ENCODE measurements at places on chromosomes 2 and 18.

- no peak for DNase-seq
Observed at GRCh38 chr2:101533561-101534148, 58.7 kb upstream of the RFX8 start.

GRCh38 chr2:124874219-124874618 lies 849.1 kb downstream of the CNTNAP5 start:
- no peak for DNase-seq

GRCh38 chr2:235936493-235936892 lies 231.7 kb downstream of the GBX2 start:
- DNase-seq: no peak

DNA sequence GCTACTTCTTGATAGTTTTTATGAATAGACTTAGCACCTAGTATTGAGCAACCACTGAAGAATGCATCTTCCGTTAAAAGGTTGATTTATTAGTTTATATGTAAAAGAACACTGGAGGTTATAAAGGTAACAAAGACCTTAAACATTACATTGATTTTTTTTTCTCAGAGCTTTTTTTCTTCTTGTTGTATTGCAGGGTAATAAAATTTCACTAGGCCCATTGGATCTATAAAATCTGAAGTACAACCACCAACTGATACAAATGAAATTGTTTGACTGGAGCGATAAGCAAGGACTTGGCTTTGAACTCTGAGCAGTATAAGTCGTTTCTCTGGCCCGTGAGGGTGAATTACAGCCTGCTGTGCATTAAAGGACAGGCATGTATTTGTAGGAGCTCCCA lies 344.0 kb downstream of the LRRTM1 start:
- no peak for DNase-seq

DNA sequence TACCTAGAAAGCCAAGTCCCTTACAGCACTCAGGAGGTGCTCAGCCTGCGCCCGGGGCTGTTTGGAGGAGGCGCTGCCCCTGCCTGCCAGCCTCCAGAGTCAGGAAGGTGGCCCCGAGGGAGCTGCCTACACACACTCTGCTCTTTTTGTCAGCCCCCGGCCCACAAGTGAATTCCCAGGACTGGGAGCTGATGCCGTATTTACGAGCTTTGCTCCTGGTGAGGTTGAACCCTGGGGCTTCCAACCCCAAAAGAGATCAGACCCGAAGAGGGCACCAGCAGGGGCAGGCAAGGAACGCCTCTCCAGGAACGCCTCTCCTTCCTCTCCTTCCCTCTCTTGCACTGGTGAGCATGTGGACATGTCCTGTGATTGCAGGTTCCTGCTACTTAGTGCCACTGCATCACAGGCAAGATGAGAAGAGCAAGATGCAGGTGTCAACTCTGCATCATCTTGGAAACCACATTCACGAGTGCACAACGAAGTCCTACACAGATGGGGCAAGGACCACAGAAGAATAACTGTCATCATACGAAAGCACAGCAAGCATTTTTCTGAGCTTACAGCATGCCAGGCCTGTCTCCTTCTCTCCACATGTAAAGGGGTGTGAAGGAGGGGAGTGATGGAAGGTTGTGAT lies 126.7 kb downstream of the NDUFA10 start:
- DNase-seq: no peak

DNA sequence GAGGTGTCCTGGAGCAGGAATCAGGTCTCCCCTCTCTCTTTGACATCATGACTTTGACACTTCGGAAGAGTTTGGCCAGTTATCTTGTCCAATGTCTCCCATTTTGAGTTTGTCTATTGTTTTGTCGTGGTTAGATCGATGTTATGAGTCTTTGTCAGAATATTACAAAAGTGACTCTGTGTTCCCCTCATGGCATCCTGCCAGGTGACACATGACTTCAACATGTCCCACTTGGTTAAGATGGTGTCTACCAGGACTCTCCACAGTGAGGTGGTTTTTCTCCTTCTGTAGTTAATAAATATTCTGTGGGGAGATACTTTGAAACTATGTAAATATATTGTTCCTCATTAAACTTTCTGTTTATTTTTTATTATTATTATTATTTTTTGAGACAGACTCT lies 76.6 kb upstream of the BZW1 start:
- DNase-seq: no peak

GRCh38 chr2:193796847-193797246 lies 1602.1 kb upstream of the TMEFF2 start:
- no peak for DNase-seq

- DNase-seq: no peak
Observed at GRCh38 chr2:111227716-111228141, 107.0 kb downstream of the BCL2L11 start.

DNA sequence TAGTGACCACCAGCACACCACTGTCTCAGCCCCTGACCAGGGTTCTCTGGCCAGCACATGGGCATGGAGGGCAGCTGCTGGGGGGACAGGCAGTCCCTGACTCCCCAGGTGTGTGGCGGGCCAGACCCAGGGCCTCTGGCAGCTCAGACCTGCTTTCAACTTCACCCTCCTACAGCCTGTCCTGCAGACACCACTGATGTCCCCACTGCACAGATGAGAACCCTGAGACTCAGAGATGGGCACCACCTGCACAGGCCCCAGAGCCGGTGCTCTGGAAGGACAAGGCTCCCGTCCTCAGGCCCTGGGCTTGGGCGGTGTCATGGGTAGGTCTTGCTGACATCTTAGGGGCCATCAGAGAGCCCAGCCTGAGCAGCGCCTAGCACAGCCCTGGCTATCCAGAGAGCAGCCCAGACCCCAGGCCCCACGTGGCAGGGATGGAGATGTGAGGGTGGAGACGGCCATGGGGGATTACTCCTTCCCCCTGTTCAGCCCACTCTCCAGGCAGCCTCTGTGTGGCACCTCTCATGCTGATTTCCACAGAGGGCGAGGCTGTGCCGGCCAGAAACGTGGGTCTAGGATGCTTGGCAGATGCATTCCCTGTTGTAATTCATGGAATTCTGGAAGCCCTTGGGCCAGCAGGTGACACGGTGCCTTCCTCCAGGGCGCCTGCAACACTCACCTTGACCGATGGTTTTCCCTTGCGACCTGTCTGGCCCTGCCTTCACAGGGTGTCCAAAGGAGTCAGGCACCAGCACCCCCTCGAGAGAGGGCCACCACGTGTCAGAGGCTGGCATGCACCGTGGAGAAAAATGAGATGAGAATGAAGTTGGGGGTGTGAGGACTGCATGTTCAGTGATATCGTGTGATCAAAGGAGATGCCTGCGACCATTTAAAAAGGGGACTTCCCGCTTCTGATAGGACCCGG lies 61.2 kb upstream of the GLI2 start:
- DNase-seq: no peak

- DNase-seq: no peak
Observed at GRCh38 chr2:45930396-45930792, 278.9 kb downstream of the PRKCE start.

DNA sequence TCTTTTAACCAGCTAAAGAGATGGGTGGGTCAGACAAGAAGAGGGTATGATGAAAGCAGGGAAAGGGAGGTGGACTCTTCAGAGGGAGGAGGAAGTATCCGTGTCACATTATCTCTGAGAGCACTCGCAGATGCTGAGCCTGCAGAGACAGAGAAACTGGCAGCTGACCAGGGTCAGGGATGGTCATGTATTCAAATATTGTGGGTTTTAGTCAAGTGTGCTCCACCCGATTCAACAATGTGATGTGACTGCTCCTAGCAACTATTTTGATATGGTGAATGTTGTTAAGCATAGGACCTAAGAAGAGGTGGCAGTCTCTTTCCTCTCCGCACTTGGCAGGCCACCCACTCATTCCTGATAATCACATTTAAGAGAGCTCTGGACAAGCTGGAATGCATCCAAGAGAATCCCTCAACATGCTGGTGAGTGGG lies 1.3 kb upstream of the CLIP4 start:
- DNase-seq: no peak

GRCh38 chr2:136131961-136132824 lies 14.2 kb upstream of the CXCR4 start:
- peak; percentile 60 for DNase-seq

- DNase-seq: no peak
Observed at GRCh38 chr18:9719421-9719981, 11.4 kb downstream of the RAB31 start.

DNA sequence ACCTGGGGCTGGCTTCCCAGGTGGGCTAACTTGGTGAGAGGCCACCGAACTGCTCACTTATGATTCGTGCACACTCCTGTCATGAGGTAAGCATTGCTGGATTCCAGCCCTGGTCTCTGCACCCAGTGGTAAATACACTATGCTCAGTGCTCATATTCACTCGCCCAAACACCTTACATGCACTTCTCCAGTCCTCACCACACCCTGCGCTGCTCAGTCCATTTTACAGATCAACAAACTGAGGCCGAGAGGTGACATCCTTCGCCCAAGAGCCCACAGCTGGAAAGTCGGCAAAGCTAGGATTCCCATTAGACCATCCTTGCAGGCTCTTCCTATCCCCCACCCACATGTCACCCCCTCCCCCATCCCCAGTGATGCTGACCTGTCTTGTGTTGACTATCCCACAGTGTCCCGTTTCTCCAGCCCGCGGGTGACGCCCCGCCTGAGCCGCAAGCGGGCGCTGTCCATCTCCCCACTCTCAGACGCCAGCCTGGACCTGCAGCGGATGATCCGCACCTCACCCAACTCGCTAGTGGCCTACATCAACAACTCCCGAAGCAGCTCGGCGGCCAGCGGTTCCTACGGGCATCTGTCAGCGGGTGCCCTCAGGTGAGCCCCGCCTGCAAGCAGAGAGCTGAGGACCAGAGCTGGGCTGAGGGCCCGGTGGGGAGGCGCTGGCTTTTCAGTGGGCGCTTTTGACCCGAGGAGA lies 232.8 kb downstream of the GLI2 start:
- DNase-seq: no peak

DNA sequence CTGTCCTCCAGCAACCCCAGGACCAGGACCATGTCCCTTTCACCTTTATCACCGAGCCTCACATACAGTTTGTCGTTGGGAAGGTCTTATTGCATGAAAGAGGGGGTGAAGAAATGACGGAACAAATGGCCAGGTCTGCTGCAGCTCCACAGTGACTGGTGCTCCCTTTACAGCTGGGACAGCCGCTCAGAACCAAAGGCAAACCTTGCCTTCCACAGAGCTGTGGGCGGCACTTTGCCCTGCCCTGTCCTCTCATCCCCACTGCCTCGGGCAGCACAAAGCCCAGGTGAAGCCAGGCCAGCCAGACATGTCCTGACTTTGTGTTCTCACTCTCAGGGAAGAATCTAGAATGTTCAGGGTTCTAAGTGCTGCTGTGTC lies 961 bp downstream of the GPR55 start:
- no peak for DNase-seq

- DNase-seq: no peak
Observed at GRCh38 chr2:40797120-40797519, 345.2 kb upstream of the SLC8A1 start.
